ENCODE measurements at places on chromosomes 16 and 17.

DNA sequence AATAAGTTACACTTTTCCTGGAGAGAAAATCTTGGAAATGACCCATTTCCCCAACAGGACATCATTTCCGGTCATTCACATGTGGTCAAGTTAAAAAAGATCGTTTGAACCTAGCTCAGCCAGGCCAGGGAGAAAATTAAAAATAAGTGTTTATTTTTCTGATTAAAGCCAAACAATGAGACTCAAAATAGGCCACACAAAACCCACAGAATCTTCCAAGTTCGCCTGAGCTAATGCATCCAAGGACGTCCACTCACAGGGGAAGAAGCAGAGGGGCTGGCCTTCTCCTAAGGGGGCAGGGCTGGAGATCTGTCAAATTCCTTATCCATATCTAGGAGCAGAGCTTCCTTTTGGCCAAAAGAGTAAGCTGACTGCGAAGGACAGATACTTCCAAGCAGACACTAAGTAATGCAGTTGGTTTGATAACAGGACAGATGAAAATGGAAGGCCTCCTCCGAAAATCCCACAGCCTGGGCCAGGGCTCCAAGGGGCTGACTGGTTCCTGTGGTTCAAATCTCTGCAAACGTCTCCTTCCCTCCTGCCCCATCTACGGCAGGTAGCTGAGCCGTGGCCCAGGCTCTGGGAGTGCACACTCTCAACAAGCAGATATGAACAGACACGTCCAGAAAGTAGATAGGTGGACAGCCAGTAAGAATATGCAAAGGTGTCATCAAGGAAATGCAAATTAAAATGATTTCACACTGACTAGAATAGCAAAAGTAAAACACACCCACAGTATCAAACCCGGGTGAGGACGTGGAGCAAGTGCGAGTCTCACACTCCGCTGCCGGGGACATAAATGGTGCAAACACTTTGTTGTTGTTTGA is 98.5 kb downstream of the MRM3 start:
- H3K36me3 ChIP-seq, result peaks cover 41% of the 10 kb centered on the region
- DNase-seq, result no peak
- H3K4me1 ChIP-seq, result peaks cover 82% of the 10 kb centered on the region
- no peaks in the 10 kb centered on the region for H3K27me3 ChIP-seq

DNA sequence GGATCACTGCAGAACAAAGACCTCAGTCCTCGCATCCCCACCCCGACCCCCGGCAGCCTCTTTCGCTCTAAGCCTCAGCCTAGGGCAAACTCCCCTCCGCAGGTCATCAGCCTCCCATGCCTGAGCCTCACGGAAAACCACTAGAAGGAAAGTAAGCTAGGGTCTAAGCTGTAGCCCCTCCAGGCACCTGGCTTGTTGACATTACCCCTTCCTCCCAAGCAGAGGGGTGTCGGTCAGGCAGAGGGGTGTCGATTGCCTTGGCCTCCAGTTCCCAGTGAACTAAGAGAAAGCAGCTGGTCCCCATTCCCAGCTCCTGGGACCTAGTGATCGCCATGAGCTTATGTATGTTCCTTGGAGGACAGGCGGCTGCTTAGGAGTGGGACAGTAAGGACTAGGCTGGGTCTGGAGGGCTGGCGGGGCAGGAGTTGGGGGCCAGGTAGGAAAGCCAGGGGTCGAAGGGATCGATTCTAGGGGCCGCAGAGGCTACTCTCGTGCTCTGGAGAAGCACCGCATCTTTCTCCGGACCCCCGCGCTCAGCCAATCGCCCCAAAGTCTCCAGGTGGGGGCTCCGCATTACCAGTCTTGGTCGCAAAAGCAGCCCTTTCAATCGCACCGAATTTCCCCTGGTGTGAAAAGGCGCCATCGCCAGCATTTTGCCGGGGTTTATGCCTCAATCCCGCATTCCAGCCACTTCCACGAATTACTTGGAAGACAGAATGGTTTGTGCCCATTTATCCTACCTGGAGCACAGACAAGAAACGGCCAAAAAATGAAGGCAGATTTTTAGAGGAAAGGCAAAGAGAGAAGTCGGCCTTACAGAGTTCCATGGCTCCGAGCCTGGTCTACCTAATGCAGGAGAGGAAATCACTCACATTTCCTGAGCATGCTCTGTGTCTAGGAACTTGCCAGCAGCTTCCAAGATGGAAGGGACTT is 21.3 kb upstream of the HOXB13 start:
- DNase-seq, result no peak
- no peak overlapping the region for H3K27ac ChIP-seq
- H3K36me3 ChIP-seq, result no peaks in the 10 kb centered on the region

DNA sequence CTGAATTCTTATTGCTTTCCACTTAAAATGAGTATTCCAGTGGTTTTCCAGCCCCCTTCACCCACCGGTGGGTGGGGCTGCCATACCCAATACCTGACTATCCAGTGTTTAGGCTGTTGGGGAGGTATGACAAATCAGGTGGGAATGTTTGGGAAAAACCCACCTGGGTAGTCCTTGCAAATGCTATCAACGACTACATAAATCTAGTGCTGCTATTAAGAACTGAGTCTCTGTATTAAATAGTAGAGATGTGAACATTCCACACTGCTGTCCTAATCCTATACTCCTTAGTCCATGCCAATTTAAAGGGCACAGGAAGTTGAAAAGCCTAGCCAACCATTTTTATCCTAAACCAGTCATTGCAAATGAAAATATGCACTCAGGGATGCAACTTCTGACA is 126.6 kb downstream of the AXIN2 start:
- peaks cover 44% of the 10 kb centered on the region for H3K4me1 ChIP-seq
- no peak overlapping the region for H3K27ac ChIP-seq
- peaks cover 2% of the 10 kb centered on the region for H3K27me3 ChIP-seq
- peaks cover 4% of the 10 kb centered on the region for H3K36me3 ChIP-seq
- H3K4me3 ChIP-seq, result no peak overlapping the region

- peaks cover 24% of the 10 kb centered on the region for H3K4me1 ChIP-seq
- H3K4me3 ChIP-seq, result no peak overlapping the region
- H3K27me3 ChIP-seq, result peaks cover 13% of the 10 kb centered on the region
- H3K36me3 ChIP-seq, result peaks cover 32% of the 10 kb centered on the region
- no peak overlapping the region for H3K27ac ChIP-seq
Measured at GRCh38 chr17:73436954-73437353, 125.2 kb upstream of the CDC42EP4 start.

- no peak for DNase-seq
- H3K4me1 ChIP-seq, result no peaks in the 10 kb centered on the region
- H3K4me3 ChIP-seq, result no peak overlapping the region
- H3K27me3 ChIP-seq, result no peaks in the 10 kb centered on the region
Measured at GRCh38 chr17:70288540-70289290, 119.4 kb downstream of the KCNJ2 start.

Data from nephron progenitor cell (in vitro differentiated cells).